CD4-positive, alpha-beta T cell (primary cell): ENCODE measurements at places on chromosomes 3 and 15.

DNA sequence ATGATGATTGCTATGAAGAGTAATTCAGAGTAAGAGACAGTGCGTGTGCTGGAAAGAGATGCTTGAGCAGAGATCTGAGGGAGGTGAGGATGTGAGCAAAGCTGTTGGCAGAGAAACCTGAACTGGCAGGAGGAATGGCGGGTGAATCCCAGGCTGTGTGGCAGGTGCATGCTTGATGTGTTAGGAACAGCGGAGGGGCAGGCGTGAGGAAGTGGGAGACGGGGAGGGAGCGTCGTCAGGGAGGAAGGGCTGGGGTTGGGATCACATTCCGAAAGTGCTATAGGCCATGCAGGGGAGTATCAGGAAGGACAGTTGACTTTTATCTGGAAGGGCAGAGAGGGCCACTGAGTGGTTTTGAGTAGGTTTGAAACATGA, 8.6 kb downstream of the GABRA5 start:
- no peak for DNase-seq

GRCh38 chr3:24756101-24756888, 261.6 kb upstream of the THRB start:
- no peak for DNase-seq

DNA sequence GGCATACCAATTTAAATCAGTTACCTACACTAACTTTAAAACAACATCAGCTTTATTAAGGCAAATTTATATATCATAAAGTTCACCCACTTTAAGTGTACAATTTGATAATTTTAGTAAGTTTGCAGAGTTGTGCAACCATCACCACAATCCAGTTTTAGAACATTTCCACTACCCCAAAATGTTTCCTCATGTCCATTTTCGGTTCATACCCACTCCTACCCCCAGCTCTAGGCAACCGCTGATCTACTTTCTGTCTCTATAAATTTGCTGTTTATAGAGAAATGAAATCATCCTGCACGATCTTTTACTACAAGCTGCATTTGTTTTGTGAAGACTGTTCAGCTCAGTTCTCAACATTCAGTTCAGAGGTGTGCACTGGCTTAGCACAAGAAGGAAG, 31.5 kb upstream of the FAM81A start:
- no peak for DNase-seq

GRCh38 chr3:11509173-11510000, 134.3 kb downstream of the VGLL4 start:
- no peak for DNase-seq

- no peak for DNase-seq
Measured at GRCh38 chr3:152051501-152052404, 178.3 kb downstream of the SUCNR1 start.

GRCh38 chr3:129343643-129344360, 65.1 kb downstream of the HMCES start:
- no peak for DNase-seq

DNA sequence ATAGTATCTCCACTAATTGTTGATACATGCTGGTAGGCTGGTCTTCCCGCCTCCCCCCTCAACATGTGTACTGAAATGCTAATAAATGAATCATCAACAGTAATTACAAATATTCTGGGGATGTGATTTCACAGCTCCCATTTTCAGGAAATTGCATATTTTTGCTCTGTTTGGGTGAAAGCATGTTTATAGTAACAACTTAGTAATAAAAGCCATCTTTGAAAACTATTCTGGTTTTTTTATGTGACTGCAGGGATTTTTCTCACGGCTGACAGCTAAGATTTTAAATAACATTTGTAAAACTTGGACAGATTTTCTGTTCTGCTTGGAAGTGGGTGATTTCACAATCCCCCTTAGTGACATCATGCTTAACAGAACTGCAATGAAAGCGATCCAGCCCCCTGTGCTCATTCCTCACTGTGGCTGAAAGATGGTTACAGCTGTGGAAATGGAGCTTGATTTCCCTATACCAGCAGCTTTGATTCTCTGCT, 25.6 kb upstream of the FAM174B start:
- no peak for DNase-seq

- DNase-seq: no peak
Measured at GRCh38 chr3:120449251-120449650, 1.5 kb downstream of the FSTL1 start.

- no peak for DNase-seq
Measured at GRCh38 chr3:152339881-152340505, 71.3 kb downstream of the MBNL1 start.

DNA sequence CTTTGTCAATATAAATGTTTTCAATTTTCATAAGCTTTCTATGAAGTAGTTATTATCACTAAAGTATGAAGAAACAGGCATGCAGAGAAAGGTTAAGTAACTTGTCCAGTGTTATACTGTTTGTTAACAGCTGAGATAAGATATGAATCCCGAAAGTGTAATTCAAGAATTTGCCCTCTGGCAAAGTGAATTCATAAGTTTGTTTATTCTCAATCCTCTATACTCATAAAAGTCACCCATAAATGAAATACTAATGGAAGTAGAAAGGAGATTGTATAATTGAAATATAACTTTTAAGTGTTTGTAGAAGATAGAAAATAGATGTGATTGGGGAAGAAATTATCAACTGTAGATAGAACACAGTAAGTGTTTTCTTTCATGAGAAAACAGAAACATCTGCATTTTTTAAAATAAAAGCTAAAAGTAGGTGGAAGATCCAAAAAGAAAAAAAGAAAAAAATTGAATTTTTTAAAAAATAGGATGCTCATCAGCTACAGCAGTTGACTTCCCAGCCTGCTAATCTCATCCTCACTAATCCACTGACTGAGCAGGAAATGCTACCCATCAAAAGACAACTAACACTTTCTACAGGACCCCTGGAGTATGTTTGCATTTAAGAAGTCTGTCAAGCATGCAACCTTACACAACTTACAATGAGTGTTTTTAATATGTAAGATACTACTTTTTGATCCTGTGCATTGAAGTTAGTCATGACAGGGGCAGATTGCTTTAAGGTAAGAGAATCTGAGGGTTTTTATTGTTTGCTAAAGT, 878.1 kb downstream of the SI start:
- DNase-seq: no peak

- no peak for DNase-seq
Measured at GRCh38 chr3:72290859-72291638, 506.1 kb upstream of the PROK2 start.

GRCh38 chr15:66387163-66388042, 691 bp downstream of the MAP2K1 start:
- DNase-seq: peak; percentile 42

- DNase-seq: no peak
Measured at GRCh38 chr3:159045279-159045885, 243.5 kb downstream of the MFSD1 start.

- DNase-seq: no peak
Measured at GRCh38 chr3:12394569-12395271, 89.6 kb upstream of the TSEN2 start.

DNA sequence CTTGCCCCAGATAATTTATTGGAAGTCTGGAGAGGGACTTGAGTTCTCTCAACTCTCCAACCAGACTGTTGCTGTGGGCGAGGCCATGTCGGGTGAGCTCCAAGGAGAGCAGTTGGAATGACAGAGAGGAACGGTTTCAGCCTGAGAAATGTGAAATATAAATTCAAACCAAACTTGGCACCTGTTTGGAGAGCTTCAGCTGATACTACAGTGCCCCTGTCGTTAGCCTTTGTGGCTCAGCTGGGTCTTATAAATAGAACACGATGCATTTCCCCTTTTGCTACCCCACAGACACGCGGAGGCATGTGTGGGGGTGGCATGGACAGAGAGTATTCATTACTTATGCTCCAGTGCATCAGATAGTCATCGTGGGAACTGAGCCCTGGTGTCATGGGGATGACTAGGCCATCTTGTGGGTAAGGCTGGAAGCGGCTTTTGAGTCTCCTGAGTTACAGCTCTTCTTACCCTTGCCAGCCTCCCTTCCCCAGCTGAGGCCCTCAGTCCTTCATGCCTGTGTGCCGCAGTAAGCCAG, 15.6 kb downstream of the SMAD3 start:
- no peak for DNase-seq

- DNase-seq: no peak
Measured at GRCh38 chr15:92902737-92903593, 2.8 kb downstream of the CHD2 start.

GRCh38 chr3:155984791-155985417, 114.5 kb downstream of the GMPS start:
- no peak for DNase-seq

DNA sequence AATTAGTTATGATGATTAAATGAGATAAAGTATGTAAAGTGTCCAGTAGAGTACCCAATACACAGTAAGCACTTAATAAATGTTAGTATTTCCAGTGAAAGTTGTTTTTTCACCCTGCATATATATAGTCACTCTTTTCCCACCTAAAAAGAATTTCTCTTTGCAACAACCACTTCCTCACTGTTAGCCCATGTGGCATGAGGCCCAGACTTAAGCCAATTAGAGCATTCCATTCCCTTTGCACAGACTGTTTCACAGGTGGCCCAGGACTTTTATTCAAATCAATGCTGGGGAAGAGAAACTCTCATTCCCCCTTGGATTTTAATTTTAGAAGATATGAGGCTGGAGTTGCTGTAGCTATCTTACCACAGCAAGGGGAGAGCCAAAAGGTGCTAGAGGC, 3.7 kb downstream of the IFT80 start:
- no peak for DNase-seq

DNA sequence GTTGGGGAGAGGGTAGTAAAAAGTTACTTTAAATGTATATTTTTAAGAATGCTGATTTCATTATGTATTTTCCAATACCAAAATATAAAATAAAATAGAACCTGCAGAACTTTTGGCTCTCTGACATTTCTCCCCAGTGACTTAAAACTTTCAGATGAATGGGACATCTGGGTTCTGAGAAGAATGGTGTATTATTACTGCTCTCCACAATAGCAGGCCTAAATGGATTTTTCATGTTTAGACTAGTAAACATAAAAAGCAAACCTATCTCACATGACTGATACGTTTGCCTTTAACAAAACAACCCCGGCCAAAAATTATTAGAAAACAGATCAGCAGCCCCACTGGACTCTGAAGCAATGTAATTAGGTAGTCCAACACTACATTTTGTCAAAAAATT, 73.8 kb downstream of the FHIT start:
- no peak for DNase-seq

- DNase-seq: no peak
Measured at GRCh38 chr3:159305017-159305416, 503.2 kb downstream of the MFSD1 start.

- no peak for DNase-seq
Measured at GRCh38 chr3:3559786-3560185, 239.4 kb upstream of the LRRN1 start.

GRCh38 chr3:30344288-30344687, 262.1 kb upstream of the TGFBR2 start:
- no peak for DNase-seq

- DNase-seq: no peak
Measured at GRCh38 chr15:92807971-92808571, 92.1 kb upstream of the CHD2 start.
